GM19239 (cell line): ENCODE measurements at places on chromosomes 11 and 22.

- DNase-seq = no peak
Observed at GRCh38 chr11:61686066-61686465, 5.9 kb downstream of the DAGLA start.

GRCh38 chr11:134207538-134208239, 16.1 kb downstream of the NCAPD3 start:
- no peak for DNase-seq

GRCh38 chr11:67576735-67577475, 6.7 kb upstream of the GSTP1 start:
- no peak for DNase-seq

DNA sequence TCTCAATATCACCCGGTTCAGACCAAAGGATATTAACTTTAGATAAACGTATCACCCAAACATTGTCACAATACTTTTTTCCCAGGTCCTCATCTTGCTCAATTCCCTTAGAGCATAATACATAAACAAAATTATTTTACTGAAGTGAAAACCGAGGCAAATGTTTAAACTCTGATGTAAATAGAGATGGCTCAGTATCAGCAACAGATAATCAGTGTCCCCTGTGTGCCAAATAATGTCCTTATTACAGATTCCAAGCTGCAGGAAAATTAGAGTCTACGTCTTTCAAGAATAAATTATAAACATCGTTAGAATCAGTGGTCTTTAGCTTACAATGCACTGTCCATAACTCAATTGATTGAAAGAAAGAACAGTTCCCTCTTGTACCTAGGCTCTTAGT, 50.2 kb downstream of the DDI1 start:
- DNase-seq = no peak

DNA sequence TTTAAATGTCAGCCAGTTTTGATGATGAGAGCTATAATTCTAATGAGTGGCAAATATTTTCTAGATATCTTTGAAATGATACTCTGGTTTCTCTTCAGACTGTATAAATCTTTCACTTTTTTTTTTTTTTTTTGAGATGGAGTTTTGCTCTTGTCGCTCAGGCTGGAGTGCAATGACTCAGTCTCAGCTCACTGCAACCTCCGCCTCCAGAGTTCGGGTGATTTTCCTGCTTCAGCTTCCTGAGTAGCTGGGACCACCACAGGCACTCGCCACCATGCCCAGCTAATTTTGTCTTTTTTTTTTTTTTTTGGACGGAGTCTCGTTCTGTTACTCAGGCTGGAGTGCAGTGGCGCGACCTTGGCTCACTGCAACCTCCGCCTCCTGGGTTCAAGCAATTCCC, 113.6 kb downstream of the TEAD1 start:
- no peak for DNase-seq

- no peak for DNase-seq
Observed at GRCh38 chr11:130816546-130817329, 99.5 kb downstream of the SNX19 start.
